ENCODE measurements at places on chromosomes 3 and 15.

DNA sequence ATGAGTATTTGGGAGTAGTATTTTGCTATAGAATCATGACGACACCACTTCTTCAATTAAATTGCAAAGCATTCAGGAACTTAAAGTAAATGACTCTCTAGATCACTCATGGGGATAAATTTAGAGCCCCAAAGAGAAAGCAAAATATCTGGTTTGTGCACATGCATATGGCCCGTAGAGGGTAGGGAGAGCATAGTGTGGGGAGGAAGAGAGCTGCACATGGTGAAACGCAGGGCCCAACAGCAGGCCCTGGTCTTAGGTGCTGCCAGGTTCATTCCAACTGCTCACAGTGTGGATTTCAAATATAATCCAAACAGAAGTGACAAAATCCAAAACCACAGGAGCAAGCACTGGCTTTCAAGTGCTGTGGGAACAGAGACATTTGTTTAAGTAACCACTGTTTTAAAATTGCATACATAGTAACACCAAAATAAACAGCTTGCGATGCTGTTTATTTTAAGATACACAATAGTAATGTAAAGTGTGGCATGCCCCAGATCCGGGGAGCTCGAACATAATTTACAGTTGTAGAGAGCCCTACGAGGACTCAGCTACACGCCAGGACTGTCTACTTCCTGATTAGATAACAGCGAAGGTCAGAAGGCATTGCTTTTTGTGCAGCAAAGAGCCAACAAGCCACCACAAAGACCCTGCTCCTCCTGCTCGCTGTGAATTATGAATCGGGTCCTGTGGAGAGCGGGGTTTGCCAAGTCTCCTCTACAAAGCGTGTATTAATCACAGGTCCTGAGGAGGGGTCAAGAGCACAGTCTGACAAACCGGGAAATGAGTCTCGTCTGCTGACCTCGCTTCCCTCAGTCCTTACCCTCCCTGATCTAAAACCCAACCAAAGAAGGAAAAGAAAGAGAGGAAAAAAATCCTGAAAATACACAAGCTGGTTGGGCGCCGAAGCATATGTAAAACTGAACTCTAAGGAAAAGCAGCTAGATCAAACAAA, 80.6 kb downstream of the MEIS2 start:
- DNase-seq: no peak

DNA sequence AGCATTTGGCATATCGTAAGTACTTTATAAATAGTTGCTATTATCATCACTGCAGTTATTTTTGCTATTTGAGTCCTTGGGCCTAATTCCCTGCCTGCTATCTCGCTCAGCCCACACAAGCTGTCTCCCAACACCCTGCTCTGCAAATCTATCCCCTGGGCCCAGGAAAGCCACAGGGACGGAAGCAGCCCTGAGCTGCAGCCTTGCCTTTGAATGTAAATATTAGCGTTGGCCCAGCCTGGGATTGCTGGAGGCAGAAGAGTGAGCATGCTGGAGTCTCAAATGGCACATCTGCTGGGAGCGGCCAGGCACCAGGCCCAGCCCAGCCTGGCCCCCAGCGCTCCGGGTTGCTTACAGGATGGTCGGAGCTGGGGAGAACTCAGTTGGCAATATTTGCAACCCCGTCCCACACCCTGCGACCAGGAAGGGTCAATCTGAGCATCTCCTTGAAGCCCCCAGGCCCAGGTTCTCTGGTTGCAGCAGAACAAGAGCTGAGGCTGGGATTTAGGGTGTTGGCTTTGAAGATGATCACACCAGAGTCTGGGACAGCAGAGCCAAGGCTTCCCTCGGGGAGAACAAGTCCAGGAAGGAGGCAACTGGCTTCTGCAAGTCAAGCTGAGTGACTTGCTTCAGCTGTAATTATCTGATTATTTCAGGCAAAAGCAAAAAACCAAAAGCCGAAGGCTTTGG, 529.6 kb downstream of the SHQ1 start:
- DNase-seq: no peak

DNA sequence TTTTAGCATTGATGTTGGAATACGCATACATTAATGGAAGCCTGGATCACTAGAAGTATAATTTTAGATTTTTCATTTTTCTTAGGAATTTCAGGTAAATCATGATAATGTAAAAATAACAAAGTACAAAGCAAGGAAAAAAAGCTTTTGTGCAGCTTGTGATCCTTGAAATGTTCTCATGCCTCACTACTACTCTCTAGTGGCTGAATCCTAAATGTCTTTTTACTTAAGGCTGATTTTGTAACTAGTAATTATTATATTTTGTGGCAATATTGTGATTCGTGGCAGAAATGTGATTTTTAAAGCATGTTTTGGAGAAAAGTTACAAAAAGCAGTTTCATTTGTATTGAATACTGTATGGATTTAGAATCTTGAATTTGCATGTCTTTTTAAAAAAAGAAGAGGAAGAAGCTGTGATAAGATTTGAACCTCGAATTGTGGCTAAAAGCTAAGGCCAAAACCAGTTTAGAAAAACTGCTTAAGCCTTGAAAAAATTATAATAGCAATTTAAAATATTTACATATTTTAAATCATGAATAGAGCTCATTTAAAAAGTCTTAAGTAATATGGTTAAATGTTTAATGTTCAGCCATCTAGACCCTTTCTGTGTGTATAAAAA, 39.0 kb downstream of the U2SURP start:
- no peak for DNase-seq

- no peak for DNase-seq
Measured at GRCh38 chr3:60176614-60177013, 1074.6 kb downstream of the FHIT start.

GRCh38 chr3:50256978-50257890, 11.7 kb upstream of the SEMA3B start:
- no peak for DNase-seq

DNA sequence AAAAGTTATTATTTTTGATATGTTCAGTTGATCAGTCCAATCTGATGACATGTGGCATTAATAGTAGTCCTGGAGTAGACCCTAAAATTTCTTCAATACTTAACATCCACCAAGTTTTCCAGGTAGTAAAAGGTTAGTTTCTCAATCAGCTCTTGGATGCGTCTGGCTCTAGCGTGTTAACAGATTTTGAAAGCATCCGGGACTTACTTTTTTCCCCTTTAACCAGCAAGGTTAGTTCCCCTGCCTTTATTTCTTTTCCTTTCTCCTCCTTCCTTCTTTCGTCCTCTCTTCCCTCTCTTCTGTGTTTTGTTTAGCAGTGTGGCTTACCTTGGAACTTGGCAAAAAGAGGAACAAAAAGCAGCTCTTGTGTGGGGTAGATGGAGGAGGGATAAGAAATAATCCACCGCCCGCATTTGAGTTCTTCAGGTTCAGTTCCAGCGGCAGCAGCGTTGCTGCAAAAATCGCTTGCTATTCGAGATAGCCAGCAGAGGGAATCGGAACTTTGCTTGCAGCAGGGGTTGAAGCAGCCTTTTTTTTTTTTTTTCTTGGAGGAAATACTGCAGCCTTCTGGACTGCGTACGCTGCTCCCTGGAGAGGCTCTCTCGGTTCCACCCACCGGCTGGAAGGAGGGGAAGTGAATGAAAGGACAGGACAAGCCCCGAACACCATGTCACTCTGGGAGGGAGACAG, at the start of gene RBMS3:
Gene RBMS3 (plus strand): TSS at position 668 of the 690 bp plus-strand sequence.
- DNase-seq: peak; percentile 6

GRCh38 chr3:60579734-60580133, 671.5 kb downstream of the FHIT start:
- DNase-seq: no peak

- DNase-seq: no peak
Measured at GRCh38 chr15:93985925-93986324, 245.4 kb upstream of the MCTP2 start.

GRCh38 chr15:47987908-47988532, 132.8 kb upstream of the SLC24A5 start:
- peak; percentile 28 for DNase-seq

DNA sequence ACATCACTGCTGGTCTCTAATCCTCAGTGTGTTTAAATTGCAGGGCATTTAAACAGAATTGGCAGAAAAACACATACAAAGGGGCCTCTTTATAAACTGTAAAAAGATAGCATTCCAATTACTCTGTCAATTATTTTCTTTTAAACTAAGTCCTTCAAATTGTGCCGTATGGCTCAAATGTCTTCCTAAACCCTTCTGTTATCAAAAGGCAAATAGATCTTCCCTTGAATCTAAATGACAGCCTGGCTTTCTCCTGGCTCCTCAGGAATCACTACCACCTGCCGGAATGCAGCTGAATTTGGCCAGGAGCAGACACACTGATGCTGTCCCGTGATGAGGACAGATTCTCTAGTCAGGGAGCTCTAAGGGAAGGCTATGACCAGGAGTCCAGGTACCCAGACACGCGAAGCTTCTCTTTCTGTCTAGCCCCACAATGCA, 85.6 kb downstream of the IGF2BP2 start:
- no peak for DNase-seq

DNA sequence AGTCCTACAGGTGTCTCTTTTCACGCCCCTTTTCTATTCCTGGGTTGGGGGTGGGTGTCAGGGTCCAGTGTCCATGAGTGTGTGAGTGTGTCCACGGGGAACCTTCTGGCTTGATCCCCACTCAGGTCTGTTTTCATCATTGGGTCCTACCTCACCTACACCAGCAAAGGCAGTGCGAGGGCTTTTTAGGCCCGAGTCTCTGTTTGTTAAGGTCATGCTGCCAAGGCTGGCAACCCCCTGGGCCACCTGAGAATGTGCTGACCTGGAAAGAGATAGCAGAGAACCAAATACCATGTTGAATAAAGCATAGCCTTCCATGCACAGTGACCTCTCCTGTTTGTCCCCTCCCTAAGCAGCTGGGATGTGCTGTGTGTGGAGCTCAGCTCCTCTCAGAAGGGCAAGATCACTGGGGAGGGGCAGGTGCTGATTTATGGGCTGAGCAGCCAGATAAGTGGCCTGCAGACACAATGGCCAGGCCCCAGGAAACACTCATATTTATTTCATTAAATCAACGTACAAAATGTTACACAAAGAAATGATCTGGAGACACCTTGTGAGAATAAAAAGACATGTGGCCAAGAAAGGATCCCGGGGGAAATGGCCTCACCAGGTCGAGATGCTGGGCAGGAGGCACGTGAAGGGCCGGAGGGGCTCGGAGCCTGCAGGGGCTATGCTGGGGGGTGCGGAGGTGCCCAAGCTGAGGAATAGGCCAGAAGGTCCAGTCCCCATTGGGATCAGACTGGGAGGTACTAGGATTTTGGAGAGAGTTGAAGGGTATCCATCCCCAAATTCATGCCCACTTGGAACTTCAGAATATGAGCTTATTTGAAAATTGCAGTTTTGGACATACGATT, 36.1 kb downstream of the RAB6B start:
- DNase-seq: no peak

DNA sequence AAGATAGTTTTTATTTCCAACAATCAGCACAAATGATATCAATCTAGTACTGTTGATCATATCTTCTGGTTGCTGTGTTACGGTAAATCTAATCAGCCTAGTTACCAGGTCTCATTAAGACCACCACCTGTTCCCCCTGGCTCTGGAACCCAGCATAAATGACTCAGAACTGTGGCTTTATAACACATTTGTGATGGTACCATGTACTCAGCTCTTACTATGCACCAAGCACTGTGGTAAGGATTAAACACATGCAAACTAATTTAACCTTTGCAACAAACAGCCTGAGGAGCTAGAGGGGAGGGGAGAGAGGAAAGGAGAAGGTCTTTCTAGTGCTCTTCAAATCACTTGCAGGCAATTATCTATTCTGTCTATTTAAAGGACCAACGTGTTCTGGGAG, 173.9 kb upstream of the LMCD1 start:
- DNase-seq: no peak

DNA sequence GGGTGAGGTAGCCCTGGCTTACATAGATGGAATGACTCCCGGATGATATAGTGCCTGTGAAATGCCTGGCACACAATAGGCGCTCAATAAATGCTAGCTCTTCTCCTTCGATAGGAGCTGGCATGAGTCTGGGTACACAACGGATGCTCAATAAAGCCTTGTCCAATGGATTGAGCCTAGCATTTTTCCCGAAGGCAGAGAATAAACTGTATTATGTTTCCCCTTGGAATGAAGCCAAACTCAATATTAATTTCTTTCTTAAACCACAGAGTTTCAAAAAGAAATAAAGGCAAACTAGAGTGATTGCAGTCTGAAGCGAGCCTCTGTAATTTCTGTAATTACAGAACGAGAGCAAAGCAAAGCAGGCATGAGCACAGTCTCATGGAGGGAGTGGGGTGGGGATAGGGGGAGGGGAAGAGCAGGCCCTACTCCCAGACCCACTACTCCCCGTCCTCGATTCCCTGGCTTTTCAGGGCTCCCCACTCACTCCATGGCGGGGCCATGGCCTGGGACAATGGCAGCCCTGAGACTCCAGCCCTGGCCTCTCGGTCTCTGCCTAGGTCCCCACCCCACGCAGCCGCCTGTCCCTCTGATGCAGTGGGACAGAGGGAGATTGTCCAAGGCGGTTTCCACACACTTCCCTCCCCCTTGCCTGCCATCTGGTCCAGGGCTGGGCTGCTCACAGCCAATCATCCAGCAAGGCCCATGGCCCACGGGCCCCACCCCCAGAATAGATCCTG, 18.0 kb downstream of the SLC6A1 start:
- no peak for DNase-seq

- DNase-seq: no peak
Measured at GRCh38 chr3:114666623-114667022, 372.8 kb downstream of the TIGIT start.

DNA sequence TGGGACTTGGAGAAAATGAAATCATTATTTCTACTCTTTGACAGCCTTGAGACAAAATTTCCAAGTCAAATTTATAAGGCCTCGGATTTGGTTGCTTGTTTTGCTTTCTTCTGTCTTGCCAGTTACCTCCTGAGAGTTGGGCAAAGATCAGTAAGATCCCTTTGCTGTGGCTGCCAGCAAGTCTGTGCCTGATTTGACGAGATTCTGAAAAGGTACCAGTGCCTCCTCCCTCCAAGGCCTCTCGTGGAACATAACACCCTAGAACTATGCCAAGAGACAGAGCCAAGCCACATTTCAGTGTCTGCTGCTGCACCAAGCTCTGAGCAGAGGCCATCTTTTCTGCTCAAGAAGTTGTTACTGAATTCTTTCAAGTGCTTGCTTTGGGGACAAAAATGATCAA, 61.0 kb downstream of the GTPBP8 start:
- no peak for DNase-seq

GRCh38 chr15:67413770-67414390, 107.1 kb upstream of the C15orf61 start:
- DNase-seq: no peak

DNA sequence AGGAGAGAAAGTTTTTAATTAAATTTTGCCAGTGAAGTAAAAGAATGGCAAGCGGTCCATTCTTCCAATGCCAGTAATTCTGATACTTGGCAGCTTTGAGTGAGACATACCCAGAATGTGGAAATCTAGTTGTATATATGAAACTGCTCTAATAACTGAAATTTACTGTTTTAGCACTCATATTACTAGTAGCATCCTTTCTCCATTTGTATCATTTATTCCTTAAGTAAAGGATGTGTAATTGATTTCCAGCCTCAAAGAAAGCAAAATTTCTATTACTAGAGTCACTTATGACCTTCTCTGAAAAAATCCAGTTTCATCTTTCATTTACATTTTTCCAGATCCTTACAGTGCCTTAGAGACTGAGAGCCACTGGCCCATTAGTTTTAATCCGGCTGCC, 65.1 kb downstream of the PBRM1 start:
- no peak for DNase-seq

Measured in activated T-cell treated with anti-CD3 and anti-CD28 coated beads, Interleukin-2, amount 50 U/mL, for 72 hours (primary cell).